Osteocyte (in vitro differentiated cells): ENCODE measurements at places on chromosomes 6 and 20. TPM values are rescaled to one million over a fixed set of nuclear protein-coding genes. Genes with fewer than 3 reads are reported as not detected.

- no peak for DNase-seq
Observed at GRCh38 chr6:118893064-118893806, 717 bp upstream of the ASF1A start.

Gene LTB
- not detected in 2 replicates for total RNA-seq

Gene SLC17A3
- total RNA-seq = not detected in 2 replicates

Gene CLVS2
- not detected in 2 replicates for total RNA-seq

DNA sequence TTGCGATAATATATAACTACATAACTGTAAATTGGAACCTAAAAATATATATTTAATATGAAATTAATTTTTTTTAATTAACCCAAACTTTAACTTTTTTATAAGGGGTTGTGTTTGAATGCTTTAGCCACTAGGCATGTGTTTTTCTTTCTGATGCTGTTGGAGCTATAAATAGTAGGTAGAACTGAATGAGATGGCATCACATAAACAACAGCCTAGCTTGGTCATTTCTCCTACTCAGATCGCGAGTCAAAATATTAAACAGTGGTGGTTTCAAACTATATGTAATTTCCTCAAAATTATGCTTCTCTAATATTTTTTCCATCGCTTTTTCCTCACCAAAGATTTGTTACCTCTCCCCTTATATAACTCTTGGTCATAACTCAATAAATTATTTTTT, 243.2 kb downstream of the ARID1B start:
- DNase-seq = no peak

DNA sequence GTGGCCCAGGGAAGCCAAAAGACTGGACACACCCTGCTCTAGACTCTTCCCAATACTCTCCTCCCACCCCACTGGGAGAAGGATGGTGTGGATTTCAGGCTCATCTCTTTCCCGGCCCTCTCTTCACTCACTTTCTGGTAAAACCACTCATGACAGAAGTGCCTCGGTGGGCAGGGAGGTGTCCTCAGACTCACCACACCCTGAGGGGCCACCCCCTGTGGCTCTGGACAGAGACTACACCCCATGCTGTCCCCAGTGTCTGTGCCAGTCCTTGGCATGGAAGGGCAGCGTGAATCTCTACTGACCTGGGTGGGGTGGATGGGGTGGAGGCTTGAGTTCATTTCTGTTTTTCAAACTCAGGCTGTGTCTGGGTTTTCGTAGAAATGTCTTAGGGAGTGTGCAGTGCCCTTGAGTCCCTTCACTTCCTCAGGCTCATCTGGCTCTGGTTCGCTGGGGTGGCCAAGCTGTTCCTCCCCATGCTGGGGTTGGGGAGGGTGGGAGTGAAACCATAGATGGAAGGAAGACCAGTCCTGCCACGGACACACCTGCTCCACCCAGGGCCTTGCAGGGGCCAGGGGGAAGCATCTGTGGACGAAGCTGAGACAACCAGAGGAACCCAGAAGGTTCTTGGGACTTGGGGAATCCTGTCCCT, 59.1 kb downstream of the EZR start:
- DNase-seq = no peak

Gene SIRPD
- total RNA-seq = not detected in 2 replicates

DNA sequence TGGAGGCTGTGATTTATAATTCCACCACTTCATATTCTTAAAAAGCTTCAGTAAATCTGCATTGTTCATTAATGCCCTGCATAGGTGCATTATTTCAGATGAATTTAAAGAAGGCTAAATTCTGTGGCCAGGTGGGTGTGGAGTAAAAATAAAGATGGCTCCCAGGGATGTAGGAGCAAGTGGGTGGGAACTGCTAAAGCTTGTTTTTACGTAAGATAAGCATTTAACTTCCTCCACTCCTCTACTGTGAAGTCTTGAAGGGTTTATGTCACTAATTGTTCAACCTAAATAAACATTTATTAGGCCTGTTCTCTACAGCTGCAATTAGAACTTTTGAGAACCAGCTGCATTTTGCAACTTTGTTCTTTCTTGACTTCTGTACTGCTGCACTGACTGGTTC, 6.8 kb upstream of the SLC35B3 start:
- no peak for DNase-seq

- DNase-seq = no peak
Observed at GRCh38 chr20:32727683-32728082, 15.6 kb downstream of the COMMD7 start.

GRCh38 chr6:158284007-158284875, 28.0 kb upstream of the TULP4 start:
- DNase-seq = no peak

Gene RUNX2
- total RNA-seq = 25.3 and 28.1 TPM in 2 replicates

GRCh38 chr6:24918641-24919055, 17.1 kb downstream of the RIPOR2 start:
- no peak for DNase-seq

DNA sequence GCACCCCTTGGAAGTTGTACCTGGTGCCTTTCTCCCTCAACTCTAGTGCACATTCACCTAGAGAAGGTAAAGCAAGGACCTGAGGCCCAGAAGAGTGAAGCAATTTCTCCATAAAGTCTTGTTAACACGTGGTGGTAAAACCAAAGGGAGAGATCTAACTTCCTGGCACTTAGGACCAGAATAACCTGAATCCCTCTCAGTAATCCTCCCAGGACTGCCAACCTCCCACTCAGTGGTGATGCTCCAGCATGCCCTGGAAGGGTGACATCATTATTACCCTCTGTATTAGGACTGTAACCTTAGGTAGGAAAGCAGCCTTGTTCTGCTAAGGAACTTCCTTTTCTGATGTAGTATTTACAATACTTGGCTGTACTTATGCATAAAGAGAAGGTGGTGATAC, 330.6 kb upstream of the MARCKS start:
- DNase-seq = no peak

DNA sequence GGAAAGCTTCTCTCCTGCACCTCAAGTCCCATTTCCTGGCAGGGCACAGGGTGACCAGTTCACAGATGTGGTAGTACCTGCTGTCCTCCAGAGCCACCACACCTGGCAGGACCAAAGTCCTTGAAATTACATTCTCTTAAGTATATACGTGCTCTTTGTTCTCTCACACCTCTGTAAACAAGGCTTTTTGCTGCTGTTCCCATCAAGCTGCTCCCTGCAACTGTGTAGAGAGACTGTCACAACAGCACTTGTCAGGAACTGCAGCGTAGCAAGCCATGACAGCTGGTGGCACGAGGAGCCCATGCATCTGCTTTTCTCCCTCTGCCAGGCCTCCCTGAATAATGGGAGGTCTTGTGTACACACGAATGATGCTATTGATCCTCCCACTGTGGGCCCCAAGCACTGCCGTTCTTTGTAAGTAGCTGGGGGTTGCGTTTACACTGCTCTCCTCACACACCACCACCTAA, 431.8 kb downstream of the CD83 start:
- DNase-seq = no peak

- no peak for DNase-seq
Observed at GRCh38 chr6:26195924-26196845, 109.0 kb downstream of the HFE start.

DNA sequence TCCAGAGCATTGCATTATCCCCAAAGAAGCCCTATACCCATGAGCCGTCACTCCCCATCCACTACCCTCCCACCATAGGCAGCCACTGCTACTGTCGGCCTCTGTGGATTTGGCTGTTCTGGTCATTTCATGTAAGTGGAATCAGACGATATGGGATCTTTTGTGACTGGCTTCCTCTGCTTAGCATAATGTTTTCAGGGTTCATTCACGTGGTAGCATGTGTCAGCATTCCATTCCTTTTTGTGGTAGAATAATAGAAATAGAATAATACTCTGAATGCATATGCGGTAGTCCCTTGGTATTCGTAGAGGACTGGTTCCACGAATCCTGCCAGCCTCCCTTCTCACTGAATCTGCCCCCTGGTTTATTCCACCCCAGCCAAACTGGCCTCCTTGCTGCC, 402.6 kb upstream of the SULF2 start:
- no peak for DNase-seq

DNA sequence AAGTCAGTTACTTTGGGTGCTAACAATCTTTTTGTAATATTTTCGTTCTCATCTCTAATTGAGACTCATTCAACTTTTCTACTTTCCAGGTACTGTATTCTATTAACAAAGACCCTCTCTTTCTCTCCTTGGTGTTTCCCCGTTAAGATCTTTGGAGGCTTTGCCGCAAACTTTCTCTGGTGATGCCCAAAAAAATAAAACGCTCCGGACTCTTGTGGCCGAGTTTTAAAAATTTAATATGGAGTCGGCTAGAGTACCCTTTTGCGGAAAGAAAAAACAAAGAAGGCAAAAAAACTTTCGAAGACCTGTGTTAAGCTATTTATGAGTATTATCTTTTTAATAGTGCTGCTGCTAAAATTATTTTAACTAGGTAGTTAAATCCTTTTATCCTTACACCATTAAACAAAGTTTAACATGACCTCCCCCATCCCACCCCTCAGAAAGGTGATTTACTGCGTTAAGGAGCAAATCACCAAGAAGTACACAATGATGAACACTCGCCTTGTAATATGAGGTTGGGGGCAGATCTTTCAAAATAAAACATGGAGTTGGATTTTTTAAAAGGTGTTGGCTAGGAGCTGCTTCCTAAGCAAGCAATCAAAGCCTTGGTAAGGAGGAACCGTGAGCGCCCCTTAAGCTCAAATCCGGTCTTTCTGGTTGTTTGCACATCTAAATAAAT, 10.0 kb downstream of the SIM1 start:
- DNase-seq = no peak

Gene BACH2
- total RNA-seq = 1.6 and 2.6 TPM in 2 replicates
